ENCODE measurements at places on chromosomes 12 and 14. TPM values are rescaled to one million over a fixed set of nuclear protein-coding genes. Genes with fewer than 3 reads are reported as not detected.
A peak's percentile ranks its signal among the peaks of the same experiment; 100 is the strongest.

- no peak overlapping the region for H3K4me3 ChIP-seq
- no peak for DNase-seq
- H3K4me1 ChIP-seq, result no peaks in the 10 kb centered on the region
- no peak overlapping the region for H3K27ac ChIP-seq
Measured at GRCh38 chr14:76498976-76499375, 123.0 kb downstream of the ESRRB start.

DNA sequence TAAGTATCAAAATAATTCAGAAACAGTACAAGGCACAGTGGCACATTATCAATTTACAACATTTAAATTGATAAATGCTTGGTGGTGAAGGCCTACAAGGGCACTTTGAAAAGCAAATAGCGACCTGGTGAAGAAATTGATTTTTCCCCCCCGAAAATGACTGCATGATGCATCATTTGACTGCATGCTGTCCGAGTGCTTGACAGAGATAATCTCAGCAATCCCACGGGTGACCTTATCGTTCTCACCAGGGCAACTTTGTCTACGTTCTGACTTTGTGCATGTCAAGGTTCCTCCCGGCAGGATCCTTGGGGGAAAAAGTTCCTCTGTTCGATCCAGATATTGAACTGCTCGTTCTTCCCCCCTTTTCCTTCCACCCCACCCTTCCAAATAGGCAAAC, 384.8 kb downstream of the EGLN3 start:
- H3K27ac ChIP-seq, result no peak overlapping the region
- no peak for DNase-seq
- no peaks in the 10 kb centered on the region for H3K27me3 ChIP-seq
- H3K4me3 ChIP-seq, result no peak overlapping the region
- H3K36me3 ChIP-seq, result no peaks in the 10 kb centered on the region

DNA sequence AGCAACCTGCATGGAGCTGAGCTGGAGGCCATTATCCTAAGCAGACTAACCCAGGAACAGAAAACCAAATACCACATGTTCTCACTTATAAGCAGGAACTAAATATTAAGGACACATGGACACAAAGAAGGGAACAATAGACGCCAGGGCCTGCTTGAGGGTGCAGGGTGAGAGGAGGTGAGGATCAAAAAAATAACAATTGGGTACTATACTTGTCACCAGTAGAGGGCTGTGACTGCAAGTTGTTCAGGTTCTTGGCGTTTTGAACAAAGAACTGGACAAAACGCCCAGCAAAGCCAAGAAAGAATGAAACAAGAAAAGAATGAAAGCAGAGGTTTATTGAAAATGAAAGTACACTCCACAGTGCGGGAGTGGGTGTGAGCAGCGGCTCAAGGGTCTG, 208.5 kb upstream of the NEDD1 start:
- H3K4me1 ChIP-seq, result no peaks in the 10 kb centered on the region
- no peaks in the 10 kb centered on the region for H3K36me3 ChIP-seq
- H3K4me3 ChIP-seq, result no peak overlapping the region
- H3K27me3 ChIP-seq, result no peaks in the 10 kb centered on the region

GRCh38 chr12:126507231-126507630, 1442.0 kb downstream of the AACS start:
- H3K36me3 ChIP-seq, result no peaks in the 10 kb centered on the region
- H3K27ac ChIP-seq, result no peak overlapping the region
- H3K4me3 ChIP-seq, result no peak overlapping the region
- H3K4me1 ChIP-seq, result no peaks in the 10 kb centered on the region

Gene MGP
- total RNA-seq, result 464 TPM

GRCh38 chr12:104546575-104546974, 89.8 kb downstream of the CHST11 start:
- peaks cover 27% of the 10 kb centered on the region for H3K4me1 ChIP-seq
- H3K36me3 ChIP-seq, result no peaks in the 10 kb centered on the region
- no peak overlapping the region for H3K27ac ChIP-seq
- no peak overlapping the region for H3K4me3 ChIP-seq
- DNase-seq, result peak; percentile 58
- H3K27me3 ChIP-seq, result no peaks in the 10 kb centered on the region

Gene DEPDC4
- 2.0 TPM for total RNA-seq

Gene PZP
- total RNA-seq, result 2.7 TPM

Gene FSCB
- total RNA-seq, result 0.12 TPM

- no peaks in the 10 kb centered on the region for H3K27me3 ChIP-seq
- no peak overlapping the region for H3K27ac ChIP-seq
- peaks cover 25% of the 10 kb centered on the region for H3K4me1 ChIP-seq
- no peak for DNase-seq
Measured at GRCh38 chr12:106975993-106976658, 10.8 kb downstream of the MTERF2 start.

GRCh38 chr14:45526715-45527549, 273.9 kb upstream of the MIS18BP1 start:
- H3K27ac ChIP-seq, result no peak overlapping the region
- no peak overlapping the region for H3K4me3 ChIP-seq
- H3K4me1 ChIP-seq, result no peaks in the 10 kb centered on the region
- no peak for DNase-seq

Gene BAZ2A
- 112 TPM for total RNA-seq

Gene PIWIL1
- not detected for total RNA-seq

DNA sequence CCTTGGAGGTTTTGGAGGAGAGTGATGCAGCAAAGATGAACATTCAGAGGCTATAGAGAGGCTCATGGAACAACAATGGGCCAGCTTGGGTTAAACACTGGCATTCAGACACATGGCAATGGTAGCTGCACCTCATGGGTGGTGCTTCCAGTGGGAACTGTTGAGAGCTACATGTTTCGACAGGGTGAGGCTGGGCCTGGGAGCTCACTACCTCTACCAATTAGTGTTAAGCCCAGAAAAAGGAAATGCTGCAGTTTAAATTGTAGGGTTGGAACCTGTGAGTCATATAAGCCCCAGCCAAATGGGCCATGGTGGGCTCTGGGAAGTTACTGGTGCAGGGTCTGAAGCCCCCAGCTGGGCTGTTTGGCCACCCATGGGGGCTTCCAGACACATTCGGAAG, 279.7 kb downstream of the ZFP36L1 start:
- H3K36me3 ChIP-seq, result no peaks in the 10 kb centered on the region
- H3K27ac ChIP-seq, result no peak overlapping the region
- no peak overlapping the region for H3K4me3 ChIP-seq
- no peaks in the 10 kb centered on the region for H3K27me3 ChIP-seq
- H3K4me1 ChIP-seq, result peaks cover 34% of the 10 kb centered on the region

DNA sequence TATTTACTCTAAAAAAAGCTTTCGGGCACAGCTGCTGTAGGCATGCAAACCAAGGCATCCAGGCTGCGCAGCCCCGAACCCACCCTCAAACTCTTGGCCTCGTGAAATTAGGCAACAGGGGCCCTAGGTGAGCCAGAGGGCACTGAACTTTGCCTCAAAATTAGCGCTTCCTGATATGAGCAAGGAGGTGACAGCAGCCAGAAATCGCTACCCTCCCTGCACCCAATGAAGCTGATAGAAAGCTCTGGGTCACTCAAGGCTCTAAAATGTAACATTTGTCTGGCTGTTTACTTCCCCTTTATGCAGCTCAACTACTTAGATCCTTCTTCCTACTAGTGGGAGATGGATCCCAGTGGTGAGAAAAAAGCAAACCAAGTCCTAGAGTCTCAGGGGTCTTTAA, 61.8 kb downstream of the PITPNM2 start:
- no peak overlapping the region for H3K27ac ChIP-seq
- H3K4me3 ChIP-seq, result no peak overlapping the region
- H3K4me1 ChIP-seq, result peaks cover 26% of the 10 kb centered on the region
- no peaks in the 10 kb centered on the region for H3K27me3 ChIP-seq

Gene NPFF
- not detected for total RNA-seq

GRCh38 chr12:29771786-29772185, 12.0 kb downstream of the TMTC1 start:
- H3K36me3 ChIP-seq, result no peaks in the 10 kb centered on the region
- no peak for DNase-seq
- no peak overlapping the region for H3K27ac ChIP-seq
- H3K4me1 ChIP-seq, result peaks cover 5% of the 10 kb centered on the region
- no peak overlapping the region for H3K4me3 ChIP-seq

- H3K36me3 ChIP-seq, result no peaks in the 10 kb centered on the region
- no peak overlapping the region for H3K27ac ChIP-seq
- no peaks in the 10 kb centered on the region for H3K4me1 ChIP-seq
- no peaks in the 10 kb centered on the region for H3K27me3 ChIP-seq
Measured at GRCh38 chr12:95815632-95816212, 25.2 kb upstream of the NTN4 start.

Gene BHLHE41
- 125 TPM for total RNA-seq

- H3K4me1 ChIP-seq, result no peaks in the 10 kb centered on the region
- peaks cover 9% of the 10 kb centered on the region for H3K36me3 ChIP-seq
- no peaks in the 10 kb centered on the region for H3K27me3 ChIP-seq
- DNase-seq, result no peak
- no peak overlapping the region for H3K27ac ChIP-seq
Measured at GRCh38 chr14:105375635-105376057, 22.7 kb upstream of the TEX22 start.

Gene BIN2
- total RNA-seq, result 45.4 TPM

- no peak overlapping the region for H3K4me3 ChIP-seq
- H3K4me1 ChIP-seq, result no peaks in the 10 kb centered on the region
- H3K27ac ChIP-seq, result no peak overlapping the region
- H3K36me3 ChIP-seq, result no peaks in the 10 kb centered on the region
- no peak for DNase-seq
- H3K27me3 ChIP-seq, result no peaks in the 10 kb centered on the region
Measured at GRCh38 chr12:7038591-7038990, 20.3 kb upstream of the LPCAT3 start.

GRCh38 chr12:7075939-7076338, 15.4 kb downstream of the C1S start:
- no peak overlapping the region for H3K4me3 ChIP-seq
- H3K4me1 ChIP-seq, result peaks cover 9% of the 10 kb centered on the region
- peaks cover 7% of the 10 kb centered on the region for H3K36me3 ChIP-seq
- no peaks in the 10 kb centered on the region for H3K27me3 ChIP-seq

DNA sequence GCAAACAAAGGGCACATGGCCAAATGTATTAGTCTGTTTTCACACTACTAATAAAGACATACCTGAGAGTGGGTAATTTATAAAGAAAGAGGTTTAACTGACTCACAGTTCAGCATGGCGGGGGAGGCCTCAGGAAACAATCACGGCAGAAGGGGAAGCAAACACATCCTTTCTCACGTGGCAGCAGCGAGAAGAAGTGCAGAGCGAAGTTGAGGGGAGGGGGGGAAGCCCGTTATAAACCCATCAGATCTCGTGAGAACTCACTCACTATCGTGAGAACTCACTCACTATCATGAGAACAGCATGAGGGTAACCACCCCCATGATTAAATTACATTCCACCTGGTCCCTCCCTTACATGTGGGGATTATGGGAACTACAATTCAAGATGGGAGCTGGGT, 66.1 kb downstream of the ST8SIA1 start:
- no peak for DNase-seq
- no peaks in the 10 kb centered on the region for H3K4me1 ChIP-seq
- no peak overlapping the region for H3K27ac ChIP-seq
- no peak overlapping the region for H3K4me3 ChIP-seq
- no peaks in the 10 kb centered on the region for H3K36me3 ChIP-seq
- H3K27me3 ChIP-seq, result no peaks in the 10 kb centered on the region

DNA sequence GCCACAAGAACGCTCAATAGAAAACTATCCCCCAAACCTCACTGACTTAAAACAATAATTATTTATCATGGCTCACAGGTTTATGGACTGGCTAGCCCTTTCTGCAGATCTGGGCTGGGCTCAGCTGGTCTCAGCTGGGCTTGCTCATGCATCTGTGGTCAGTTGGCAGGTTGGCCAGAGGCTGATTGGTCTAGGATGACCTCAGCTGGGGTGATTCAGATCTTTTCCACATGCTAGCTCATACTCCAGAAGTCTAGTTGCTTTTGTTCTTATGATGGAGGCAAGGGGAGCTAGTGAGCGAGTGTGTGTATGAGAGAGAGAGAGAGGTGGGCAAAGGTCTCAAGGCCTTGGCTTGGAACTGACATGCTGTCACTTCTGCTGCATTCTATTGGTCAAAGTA, 181.2 kb upstream of the NRXN3 start:
- H3K27ac ChIP-seq, result no peak overlapping the region
- no peak for DNase-seq
- no peak overlapping the region for H3K4me3 ChIP-seq
- H3K36me3 ChIP-seq, result no peaks in the 10 kb centered on the region
- H3K27me3 ChIP-seq, result no peaks in the 10 kb centered on the region
- no peaks in the 10 kb centered on the region for H3K4me1 ChIP-seq

Gene KRT6C
- total RNA-seq, result not detected

Gene POTEM
- not detected for total RNA-seq

GRCh38 chr12:64065881-64066451, 156.1 kb downstream of the KICS2 start:
- no peak overlapping the region for H3K27ac ChIP-seq
- H3K4me3 ChIP-seq, result no peak overlapping the region
- H3K36me3 ChIP-seq, result peaks cover 8% of the 10 kb centered on the region
- H3K4me1 ChIP-seq, result no peaks in the 10 kb centered on the region

Gene PAPOLA
- total RNA-seq, result 190 TPM

Gene LRRC10
- total RNA-seq, result not detected

DNA sequence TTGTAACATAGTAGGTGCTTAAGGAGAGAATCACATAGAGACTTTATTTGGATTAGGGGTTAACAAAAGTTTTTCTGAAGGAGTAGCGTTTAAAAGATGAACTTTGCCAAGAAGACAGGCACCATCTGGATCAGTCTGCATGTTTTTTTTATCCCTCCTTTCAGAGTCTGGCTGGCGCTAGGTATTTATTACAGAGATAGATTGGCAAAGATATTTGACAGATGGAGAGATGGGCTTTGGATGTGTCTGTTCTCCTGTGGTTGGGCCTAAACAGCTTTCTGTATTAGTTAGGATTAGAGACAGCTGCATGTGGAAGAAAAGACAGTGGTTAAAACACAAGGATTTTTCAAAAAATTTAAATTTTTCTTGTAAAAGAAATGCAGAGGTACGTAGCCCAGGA, 133.9 kb downstream of the C12orf75 start:
- no peaks in the 10 kb centered on the region for H3K36me3 ChIP-seq
- H3K4me3 ChIP-seq, result no peak overlapping the region
- H3K27me3 ChIP-seq, result no peaks in the 10 kb centered on the region
- DNase-seq, result no peak

- H3K27ac ChIP-seq, result no peak overlapping the region
- no peaks in the 10 kb centered on the region for H3K27me3 ChIP-seq
- no peaks in the 10 kb centered on the region for H3K4me1 ChIP-seq
- H3K36me3 ChIP-seq, result no peaks in the 10 kb centered on the region
- no peak overlapping the region for H3K4me3 ChIP-seq
Measured at GRCh38 chr12:18979401-18980126, 150.0 kb upstream of the PLEKHA5 start.

Gene SOAT2
- total RNA-seq, result not detected

DNA sequence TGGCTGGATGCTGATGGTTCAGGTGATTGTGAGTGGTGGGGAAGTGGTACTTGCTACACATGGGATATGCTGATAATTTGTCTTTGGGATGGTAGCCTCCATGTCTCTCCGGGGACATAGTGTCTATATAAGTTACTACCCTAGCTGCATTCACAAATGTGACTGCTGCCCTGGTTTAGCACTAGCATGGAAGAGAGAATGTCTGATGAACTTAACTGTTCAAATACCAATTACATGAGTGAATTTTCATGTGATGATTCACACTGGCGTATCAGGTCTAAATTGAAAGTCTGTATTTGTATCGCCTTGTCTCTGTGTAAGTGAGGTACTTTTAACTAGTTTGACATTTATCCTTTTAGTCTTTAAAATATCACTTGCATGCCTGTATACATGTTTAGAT, 34.4 kb downstream of the ATF7IP start:
- peaks cover 31% of the 10 kb centered on the region for H3K4me1 ChIP-seq
- H3K27me3 ChIP-seq, result no peaks in the 10 kb centered on the region

Gene RIN3
- 70.6 TPM for total RNA-seq

Gene C14orf93
- 9.8 TPM for total RNA-seq

Measured in lower lobe of right lung (tissue), 2 donors.